NCI-H2227 treated with DMSO at 0.1 percent for 48 hours (cell line): ENCODE measurements at places on chromosomes 5 and 9.
A peak's percentile ranks its signal among the peaks of the same experiment; 100 is the strongest.

GRCh38 chr9:128214571-128215490 lies 11.7 kb downstream of the DNM1 start:
- no peak for DNase-seq

DNA sequence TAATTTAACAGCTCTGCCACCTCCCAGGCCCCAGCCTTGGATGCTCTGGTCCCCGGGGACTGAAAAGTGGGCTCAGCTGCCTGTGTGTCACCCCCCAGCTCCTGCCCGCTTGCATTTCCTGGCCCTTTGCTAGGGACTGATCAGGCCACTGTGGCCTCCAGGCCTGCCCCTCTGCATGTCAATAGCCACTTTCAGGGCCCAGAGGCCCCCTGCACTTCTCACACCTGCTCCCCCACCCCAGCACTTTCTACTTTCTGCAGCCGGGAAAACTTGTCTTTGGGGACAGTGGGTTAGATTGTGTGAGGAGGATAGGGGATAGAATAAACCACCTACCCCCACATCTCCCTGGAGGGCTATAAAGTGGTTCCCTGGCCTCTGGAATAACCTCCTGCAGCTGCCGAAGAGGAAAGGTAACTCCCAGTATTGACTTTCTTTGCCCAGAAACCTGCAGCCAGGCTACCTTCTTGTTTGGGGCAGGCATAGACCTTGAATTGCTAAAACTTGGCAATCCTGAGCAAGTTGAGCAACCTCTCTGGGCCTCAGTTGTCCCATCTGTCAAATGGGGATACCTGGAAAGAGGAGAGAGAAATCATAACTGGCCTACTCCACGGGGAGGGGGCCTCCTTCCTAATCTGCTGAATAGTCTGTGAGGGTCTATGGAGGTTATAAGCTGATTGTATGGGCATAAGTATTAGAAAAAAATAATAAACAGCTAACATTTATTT lies 7.8 kb downstream of the AIF1L start:
- DNase-seq = no peak

DNA sequence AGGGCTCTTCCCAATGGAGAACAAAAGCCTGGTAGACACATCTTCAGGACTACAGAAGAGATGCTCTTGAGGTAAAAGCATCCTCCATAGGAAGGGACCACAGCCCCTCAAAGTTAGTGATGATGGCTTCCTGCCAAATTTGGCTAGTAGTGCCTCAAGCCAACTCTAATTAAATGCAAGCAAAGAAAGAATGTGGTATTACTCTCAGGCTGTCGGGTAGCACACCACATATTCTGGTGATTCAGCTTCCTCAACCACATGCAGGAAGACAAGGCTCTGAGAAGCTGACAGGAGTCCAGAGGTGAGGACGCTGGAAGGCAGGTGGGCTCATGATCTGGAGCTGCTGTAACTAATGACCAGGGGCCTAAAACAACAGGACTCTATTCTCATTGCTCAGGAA lies 37.2 kb upstream of the S1PR3 start:
- no peak for DNase-seq

DNA sequence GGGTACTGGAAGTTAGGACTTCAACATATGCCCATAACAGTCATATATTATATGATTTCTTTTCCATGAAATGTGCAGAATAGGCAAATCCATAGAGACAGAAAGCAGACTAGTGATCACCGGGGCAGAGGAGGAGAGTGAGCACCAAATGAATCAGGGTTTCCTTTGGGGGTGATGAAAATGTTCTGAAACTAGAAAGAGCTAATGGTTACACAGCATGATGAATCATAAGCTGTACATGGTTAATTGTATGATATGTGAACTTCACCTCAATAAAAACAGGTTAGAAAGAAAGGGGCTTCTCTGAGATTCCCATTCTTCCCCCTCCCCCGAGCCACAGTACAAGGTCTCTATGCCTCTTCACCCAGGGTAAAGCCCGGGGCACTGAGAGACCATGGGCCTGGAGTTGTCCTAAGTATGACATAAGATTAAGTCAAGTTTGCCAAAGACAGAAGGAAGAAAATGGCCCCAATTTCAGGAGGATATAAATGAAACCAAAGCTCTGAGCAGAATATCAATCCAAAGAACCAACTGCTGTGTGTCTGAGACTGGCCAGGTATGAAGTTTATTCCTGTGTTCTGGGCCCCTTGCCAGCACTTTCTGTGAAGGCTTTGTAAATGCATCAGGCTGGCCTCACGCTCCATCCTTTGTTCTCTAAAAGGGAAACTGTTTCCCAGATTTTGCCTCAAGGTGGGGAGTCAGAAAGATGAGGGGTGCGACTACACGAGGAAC lies 243.8 kb downstream of the CDK5RAP2 start:
- no peak for DNase-seq

DNA sequence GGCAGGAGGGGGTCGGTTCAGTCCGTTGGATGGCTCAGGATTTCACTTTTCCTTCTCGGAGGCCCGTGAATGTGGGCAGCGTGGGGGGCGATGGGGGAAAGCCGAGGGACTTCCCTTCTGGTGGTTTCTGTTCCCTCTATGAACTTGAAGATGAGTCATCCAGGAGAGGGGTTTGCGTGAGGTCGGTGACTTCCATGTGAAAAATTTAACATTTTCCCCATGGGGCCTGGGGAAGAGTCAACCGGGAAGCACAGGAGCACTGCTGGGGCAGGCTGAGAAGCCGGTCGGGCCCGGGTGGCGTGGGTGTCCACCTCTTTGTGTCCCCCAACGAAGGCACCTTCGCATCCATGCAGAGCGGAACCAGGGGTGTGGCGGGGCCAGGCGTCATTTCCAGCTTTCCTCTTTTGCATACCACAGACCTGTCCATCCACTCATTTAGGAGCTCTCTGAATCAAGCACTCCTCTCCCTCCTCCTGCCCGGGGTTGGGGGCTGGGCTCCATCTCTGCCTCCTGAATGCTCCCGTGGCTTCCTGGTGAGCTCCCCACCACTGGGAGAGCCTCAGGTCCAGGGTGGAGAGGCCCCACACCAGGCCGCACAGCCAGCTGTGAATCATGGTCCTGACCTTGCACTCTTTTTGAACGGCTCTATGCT lies 68.4 kb downstream of the ANKRD33B start:
- DNase-seq = no peak

DNA sequence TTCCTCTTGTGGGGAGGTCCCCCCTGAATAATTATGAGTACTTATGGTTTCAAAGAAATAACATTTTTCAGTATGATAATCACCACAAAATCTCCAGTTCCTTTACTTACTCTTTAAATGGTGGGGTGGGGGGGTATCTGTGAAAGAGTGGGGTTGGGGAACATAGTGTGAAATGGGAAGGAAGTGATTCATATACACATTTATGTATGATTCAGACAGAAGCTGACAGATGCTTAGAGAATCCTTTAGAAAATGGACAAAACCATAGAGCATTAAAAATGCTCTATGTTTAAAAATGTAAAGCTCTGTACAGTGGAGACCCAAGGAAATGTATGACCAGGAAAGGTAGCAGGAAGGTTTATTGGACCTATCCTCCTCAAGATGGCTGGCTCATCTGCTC lies 267.5 kb upstream of the GRIA1 start:
- DNase-seq = no peak

GRCh38 chr9:129177443-129177790 lies 644 bp downstream of the IER5L start:
- DNase-seq = no peak

GRCh38 chr5:61215996-61216395 lies 53.7 kb upstream of the SMIM15 start:
- DNase-seq = no peak

DNA sequence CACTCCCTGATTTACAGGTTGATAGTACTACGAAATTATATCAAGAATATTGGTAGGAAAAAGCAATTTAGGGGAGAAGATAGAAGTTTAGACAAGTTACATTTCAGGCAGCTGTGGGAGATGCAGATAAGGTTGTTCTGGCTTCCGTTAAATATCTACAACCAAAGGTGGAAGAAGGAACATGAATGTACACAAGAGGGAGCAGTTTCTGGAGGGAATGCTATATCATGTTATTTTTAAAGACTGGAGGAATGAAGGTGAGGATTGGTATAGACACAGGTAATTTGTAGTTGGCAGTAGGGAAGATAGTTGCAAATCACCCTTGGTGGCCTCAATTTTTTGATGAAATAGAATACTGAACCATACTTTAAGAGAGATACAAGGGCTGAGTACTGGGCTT lies 187.3 kb upstream of the NMUR2 start:
- DNase-seq = no peak

DNA sequence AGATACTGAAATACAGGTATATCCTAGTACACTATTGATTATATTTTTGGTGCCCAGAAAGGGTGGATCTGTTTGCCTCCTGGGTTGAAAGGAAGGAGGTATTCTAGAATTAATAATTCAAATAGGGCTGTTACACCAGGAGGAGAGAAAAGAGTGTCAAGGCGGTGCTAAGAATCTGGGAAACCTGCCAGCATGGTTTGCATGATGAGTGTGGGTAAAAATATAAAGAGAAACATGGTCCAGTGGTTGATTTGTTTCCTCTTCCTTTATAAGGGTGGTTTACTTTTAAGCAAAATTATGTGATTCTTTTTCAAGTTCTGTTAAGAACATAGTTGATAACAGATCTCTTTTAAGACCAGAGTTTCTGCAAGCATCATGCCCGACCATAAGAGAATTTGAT lies 69.4 kb upstream of the NFIB start:
- DNase-seq = no peak

DNA sequence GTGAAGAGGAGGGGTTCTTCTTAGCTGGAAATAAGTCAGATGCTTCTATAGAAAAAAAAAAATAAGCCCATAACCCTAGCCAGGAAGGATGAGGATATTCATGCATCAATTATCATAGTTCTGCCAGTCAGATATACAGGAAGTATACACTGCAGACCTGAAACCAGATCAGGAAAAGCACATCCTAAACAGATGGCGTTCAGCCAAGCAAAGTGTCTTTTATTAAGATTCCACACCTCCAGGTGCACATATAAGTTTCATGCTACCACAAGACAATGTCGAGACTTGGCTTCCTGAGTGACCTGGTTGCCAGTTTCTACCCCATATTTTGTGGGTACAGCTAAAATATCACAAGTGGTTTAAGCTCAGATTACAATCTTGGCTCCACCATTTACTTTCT lies 108.3 kb downstream of the CETN3 start:
- DNase-seq = no peak

GRCh38 chr5:50807661-50808060 lies 141.2 kb downstream of the PARP8 start:
- DNase-seq = no peak

DNA sequence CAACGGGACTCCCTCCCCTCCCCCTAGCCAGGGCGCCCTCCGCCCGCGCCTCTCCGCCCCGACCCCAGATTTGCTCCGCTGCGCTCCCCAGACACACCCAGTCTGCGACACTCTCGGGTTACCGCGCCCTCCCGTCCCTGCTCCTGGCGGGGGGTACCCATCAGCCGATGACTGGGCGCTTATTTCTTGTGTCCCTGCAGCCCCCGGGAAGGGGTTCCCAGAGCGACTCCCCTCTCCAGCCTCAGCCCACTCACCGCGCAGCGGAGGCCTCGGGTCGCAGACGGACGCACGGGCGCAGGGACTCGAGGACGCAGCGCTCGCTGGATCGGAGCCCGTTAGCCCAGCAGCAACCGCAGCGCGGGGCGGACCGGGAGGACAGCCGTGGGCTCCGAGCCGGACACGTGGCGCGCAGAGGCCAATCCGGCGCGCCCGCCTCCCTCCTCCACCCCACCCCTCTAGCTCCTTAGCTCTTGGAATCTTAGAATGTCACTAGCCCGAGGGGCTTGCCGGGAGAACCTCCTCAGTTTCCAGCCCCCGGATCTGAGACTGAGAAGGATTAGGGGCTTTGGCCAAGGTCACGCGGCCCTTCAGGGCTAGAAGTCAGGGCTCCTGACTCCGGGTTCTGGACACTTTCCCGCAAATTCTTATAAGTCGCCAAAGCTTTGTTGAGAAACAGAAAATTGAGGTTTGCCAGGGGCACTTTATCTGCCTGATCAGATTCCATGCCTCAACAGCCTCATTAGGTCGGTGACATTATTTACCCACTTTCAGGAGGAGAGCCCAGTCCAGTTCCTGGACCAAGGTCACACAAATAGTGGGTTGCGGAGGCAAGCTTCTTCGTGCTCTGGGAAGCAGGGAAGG lies at the start of gene ANXA6:
TSS of gene ANXA6 (minus strand) at position 354 of the 861 bp plus-strand sequence. CDS start 9,878 bp downstream, outside the sequence.
- DNase-seq = peak; percentile 37

DNA sequence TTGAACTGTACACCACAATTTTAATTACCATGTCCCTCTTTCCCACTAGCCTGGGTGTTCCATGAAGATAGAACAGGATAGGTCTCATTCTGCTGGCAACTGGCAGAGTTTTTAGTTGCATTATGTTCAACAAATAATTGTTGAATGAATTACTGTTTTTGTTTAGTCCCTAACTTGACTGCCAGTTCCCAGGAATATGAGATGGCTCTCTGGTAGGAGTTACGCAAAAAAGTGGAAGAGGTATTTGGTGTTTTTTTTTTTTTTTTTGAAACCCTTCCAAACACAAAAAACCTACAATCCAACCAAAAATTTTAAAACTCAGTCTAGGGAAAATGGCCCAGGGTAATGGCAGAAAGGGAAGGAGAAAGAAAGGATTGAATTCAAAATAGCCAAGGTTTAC lies 153.6 kb downstream of the GNAQ start:
- no peak for DNase-seq

- DNase-seq = no peak
Measured at GRCh38 chr9:131539223-131539923, 6.0 kb upstream of the PRRT1B start.

DNA sequence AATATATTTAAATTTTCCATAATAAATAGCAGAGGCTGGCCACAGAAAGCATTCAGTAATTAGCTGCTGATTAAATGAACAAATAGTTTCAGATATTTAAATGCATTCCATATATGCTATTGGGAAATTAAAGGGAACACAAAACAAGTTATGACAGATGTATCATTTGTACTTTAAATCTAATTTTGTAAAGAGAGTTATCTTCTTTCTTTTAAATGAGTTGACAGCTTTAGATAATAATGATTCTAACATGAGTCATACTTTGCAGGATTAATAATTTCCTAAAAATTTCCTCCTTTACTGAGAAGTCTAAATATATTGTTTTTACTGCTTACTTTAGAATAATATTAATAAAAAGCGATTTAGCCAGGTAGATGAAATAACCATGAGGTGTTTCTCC lies 320.1 kb downstream of the ADAMTS6 start:
- DNase-seq = no peak

GRCh38 chr5:179805529-179806249 lies 977 bp downstream of the MGAT4B start:
- DNase-seq = no peak

GRCh38 chr5:171483551-171484135 lies 64.2 kb downstream of the FGF18 start:
- no peak for DNase-seq

- no peak for DNase-seq
Measured at GRCh38 chr9:17219261-17219660, 84.4 kb downstream of the CNTLN start.
